Fibroblast of skin of back (primary cell): ENCODE measurements at places on chromosomes 5 and 9.
A peak's percentile ranks its signal among the peaks of the same experiment; 100 is the strongest.

DNA sequence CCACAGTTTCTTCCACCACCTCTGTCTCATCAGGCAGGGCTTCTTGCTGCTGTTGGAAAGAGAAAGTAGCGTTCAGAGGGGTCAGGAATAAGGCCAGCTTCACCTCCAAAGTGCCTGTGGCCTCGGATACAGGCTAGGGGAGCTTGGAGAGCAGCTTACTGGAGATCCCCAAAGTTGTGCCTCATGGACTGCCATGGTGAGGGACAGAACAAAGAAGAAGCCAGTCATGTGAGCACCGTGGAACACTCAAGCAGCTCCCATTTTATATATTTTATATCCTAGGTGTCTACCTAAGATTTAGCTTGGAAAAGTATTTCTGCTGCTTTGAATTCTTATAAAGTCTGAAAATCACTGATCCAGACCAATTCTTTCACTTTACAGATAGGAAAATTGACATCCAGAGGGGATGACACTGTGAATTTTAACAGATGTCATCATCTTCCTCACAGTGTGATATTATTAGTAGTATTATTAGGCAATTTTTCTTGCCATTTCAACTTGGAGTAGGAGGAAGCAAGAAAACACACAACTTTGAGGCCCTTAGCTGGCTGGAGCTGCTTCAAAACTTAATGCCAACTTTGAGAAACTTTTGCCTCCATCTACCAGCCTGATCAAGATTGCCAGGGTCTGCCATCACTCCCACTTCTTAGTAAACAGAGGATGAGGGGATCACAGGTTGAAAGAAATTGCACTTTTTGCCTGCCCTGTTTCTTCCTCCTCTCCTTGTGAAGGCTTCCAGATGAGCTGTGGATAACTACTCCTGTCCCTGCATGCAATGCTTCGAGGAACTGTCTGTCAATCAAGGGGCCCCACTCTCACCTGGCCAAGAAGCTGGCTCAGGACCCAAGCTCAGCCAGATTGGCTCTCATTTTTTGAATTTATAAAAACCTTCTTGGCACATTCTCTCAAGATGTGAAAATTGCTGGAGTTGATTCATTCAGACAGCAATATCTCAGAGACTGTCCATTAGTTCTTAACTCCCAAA is 11.8 kb downstream of the SPARC start:
- DNase-seq = peak; percentile 0

DNA sequence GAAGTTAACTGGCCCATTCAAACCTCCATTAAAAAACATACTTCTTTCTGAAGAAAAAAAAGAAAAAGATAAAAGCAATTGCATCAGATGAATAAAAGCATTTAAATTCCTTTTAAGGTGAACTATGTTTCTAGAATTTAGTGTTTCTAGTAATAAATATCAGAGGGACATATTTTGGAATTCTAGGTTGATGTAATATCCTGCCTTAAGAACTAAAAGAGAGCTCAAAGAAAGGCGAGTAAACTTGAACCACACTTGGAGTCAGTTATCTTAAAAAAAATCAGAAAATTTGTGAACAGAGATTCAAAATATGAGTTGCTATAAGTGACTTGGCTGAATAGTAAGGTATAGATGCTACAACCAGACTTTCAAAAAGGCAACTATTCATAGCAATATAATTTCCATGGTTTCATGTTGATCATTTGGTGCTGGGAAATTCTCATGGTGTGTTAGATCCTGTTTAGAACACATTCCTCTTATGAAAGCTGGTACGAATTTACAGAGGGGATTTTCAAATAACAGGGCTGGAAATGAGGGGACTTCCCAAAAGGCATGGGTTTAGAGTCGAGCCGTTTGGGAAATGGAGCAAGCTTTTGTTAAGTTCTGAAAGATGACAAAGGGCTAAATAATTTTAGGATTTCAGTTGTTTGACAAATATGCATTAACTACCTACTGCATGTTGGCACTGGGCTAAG is 37.6 kb upstream of the RAI14 start:
- no peak for DNase-seq

- DNase-seq = no peak
Observed at GRCh38 chr5:52774005-52774410, 13.7 kb upstream of the ITGA1 start.

DNA sequence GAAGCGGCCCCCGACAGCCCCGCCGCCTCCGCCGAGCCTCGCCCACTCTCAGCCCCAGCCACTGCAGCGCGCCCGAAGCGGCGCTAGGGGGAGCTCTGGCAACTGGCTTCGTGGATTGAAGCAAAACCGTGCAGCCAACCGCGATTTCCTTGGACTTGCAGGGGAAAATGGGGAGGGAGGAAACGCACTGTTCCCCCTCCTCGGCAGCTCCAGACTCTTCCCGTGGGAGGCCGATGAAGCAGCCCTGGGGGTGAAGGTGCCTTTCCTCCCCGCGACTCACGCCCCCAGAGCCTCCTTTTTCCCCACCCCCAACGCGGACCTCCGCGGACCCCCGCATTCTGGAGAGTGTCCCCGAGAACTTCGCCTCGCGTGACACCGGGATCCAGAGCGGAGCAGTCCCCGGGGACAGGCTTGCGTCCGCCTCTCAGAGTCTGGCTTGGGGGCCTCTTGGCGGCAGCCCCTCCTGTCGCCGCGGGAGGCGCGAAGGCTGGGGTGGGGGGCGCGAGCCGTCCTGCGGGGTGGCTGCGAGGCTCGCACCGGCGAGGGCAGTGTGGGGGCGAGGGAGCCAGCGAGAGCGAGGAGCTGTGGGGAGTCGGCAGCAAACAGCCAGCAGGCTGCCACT is 3.8 kb downstream of the IER5L start:
- peak; percentile 92 for DNase-seq

GRCh38 chr5:38847559-38848347 is 1.9 kb downstream of the OSMR start:
- DNase-seq = no peak

DNA sequence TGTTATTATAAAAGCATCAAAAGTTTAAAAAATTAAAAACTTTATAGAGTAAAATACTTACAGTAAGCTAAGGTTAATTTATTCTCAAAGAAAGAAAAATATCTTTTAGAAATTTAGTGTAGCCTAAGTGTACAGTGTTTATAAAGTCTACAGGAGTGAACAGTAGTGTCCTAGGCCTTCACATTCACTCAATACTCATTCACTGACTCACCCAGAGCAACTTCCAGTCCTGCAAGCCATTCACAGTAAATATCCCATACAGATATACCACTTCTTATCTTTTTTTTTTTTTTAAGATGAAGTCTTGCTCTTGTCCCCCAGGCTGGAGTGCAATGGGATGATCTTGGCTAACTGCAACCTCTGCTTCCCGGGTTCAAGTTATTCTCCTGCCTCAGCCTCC is 73.1 kb upstream of the FST start:
- DNase-seq = peak; percentile 91

DNA sequence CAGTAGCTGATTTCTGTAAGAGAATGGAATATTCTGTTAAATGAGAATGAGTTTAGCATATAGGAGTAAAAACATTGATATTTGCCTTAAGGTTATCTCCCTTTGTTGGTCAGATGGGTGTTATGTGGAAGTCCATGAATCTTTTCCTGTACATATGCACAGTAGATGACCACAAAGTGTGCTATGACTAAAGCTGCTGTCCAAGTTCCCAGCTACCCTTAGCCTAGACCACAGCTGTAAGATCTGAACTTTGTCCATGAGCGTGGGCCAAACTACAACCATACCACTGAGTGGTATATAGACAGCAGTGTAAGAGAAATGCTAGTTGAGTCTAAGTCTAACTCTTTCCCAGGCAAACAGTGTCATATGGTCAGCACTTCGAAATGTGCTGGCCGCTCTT is 48.8 kb downstream of the CD180 start:
- no peak for DNase-seq

- no peak for DNase-seq
Observed at GRCh38 chr9:123642291-123643278, 286.6 kb downstream of the CRB2 start.

GRCh38 chr9:114721491-114722079 is 39.6 kb upstream of the TEX48 start:
- no peak for DNase-seq

GRCh38 chr9:5536684-5537083 is 26.4 kb downstream of the PDCD1LG2 start:
- no peak for DNase-seq
